Activated T-cell treated with anti-CD3 and anti-CD28 coated beads for 24 hours (primary cell): ENCODE measurements at places on chromosomes 5 and 9.

DNA sequence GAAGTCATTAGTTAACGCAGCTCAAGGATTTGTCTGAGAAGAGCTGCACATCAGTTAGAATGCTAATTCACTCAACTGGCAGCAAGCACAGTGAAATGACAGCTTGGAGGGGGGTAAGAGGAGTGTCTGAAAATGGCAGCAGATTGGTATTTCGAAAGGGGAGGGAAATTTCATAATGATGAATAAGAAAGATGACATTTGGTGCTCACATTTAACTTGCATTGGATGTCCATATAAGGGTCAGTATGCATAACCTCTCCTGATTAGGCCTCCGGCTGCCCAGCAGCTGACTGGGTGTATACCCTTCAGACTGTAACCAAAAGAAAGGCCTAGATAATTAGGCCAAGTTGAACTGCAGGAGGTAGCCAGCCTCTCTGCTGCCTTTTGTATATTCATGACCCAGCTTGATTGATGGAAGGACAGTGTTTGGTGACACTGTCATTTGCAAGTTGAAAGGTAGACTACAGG, 131.0 kb downstream of the PBX3 start:
- no peak for DNase-seq

GRCh38 chr5:145988993-145989392, 52.6 kb downstream of the SH3RF2 start:
- DNase-seq = no peak

DNA sequence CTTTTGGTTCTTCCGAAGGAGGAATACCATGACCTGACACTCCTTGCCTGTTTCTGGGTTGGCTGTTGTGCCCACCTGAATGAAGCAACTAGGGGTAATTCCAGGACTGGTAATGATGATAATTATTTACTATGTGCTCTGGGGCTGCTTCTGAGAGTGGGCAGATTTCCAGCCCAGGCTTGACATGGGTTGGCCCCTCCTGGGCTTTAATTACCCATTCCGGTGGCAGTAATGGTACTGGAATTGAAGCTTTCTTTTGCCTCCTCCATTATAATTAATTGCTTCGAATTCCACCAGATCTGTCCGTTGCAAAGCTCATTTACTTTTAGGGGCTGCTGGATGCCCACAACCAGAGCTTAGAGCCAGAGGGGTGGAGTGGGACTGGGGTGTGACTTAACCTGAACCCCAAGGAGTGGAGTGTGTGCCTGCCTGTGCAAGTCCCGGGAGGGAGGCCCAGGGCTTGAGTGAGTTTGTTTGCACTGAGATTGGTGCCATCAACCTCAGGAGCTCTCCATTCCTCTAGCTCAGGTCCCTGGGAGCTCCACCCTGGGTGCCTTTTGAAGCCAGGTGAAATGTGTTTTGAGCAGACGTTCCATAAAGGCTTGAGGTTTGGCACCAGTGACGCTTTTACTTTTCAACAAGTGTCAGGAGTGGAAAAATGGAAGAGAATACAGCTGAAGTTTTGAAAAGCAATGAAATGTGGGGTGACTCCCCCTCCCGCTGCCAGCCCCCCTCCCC, 214.6 kb downstream of the PDZD2 start:
- no peak for DNase-seq

- peak; percentile 12 for DNase-seq
Measured at GRCh38 chr5:135426102-135427082, 20.8 kb downstream of the DCANP1 start.

- no peak for DNase-seq
Measured at GRCh38 chr5:135729321-135729786, 105.1 kb upstream of the SLC25A48 start.

GRCh38 chr5:62124266-62124665, 181.7 kb upstream of the KIF2A start:
- no peak for DNase-seq

DNA sequence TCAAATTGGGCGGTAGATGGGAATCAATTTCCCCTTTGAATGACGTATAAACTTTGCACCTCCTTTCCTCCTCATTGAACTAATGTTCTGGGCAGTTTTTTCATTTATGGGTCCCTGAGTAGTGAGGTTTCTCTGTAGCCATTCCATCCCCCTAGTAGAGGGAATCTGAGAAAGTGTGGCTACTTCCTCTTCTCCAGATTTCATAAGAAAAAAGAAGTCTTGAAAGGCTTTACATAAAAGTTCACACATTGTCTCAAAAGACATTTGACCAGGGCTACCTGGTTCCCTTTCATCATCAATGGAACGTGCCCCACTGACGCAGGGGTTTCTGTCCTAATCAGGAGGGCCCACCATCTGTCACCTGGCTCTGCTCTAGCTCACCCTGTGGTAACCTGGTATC, 57.3 kb downstream of the CTSL start:
- DNase-seq = no peak

DNA sequence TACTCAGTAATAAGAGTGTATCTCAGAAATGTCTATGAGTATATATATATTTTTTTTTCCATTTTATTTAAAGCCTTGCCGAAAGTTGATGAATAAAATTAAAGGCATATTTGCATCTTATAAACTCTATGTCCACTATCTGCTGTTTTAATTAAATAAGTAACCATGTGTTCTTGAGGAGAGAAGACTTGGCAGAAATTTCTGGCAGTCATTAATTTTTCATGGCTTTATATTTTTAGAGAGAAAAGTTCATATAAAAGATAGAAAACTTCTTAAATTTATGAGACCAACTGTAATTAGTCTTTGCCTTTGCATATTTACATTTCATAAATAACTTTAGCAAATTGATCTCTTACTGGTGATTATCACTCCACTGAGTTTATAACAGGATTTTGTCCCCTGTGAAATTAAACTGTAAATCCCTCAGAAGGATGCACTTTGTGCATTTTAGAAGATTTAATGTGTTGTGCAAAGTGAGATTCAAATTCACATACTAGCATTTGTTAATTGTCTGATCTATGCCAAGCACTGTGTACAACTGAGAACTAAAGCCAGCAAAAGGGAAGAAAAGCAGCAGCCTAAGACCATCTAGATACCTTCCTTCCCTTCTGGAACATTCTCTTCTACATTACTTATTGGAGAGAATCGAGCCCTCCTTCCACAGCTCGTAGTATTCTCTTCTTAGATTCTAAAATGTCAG, 108.7 kb downstream of the SNCAIP start:
- no peak for DNase-seq

DNA sequence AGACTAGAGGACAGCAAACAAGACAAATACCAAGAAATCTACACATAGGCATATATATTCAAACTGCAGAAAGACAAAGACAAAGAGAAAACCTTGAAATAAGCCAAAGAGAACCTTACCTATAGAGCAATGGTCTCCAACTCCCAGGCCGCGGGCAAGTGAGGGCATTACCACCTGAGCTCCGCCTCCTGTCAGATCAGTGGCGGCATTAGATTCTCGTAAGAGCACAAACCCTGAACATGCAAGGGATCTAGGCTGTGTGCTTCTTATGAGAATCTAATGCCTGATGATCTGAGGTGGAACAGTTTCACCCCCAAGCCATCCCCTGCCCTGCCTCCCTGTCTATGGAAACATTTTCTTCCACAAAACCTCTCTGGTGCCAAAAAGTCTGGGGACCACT, 101.0 kb upstream of the MRPS30 start:
- DNase-seq = no peak

- DNase-seq = no peak
Measured at GRCh38 chr5:56494300-56494731, 261.2 kb upstream of the ANKRD55 start.

GRCh38 chr5:83925955-83926337, 205.3 kb upstream of the HAPLN1 start:
- no peak for DNase-seq

DNA sequence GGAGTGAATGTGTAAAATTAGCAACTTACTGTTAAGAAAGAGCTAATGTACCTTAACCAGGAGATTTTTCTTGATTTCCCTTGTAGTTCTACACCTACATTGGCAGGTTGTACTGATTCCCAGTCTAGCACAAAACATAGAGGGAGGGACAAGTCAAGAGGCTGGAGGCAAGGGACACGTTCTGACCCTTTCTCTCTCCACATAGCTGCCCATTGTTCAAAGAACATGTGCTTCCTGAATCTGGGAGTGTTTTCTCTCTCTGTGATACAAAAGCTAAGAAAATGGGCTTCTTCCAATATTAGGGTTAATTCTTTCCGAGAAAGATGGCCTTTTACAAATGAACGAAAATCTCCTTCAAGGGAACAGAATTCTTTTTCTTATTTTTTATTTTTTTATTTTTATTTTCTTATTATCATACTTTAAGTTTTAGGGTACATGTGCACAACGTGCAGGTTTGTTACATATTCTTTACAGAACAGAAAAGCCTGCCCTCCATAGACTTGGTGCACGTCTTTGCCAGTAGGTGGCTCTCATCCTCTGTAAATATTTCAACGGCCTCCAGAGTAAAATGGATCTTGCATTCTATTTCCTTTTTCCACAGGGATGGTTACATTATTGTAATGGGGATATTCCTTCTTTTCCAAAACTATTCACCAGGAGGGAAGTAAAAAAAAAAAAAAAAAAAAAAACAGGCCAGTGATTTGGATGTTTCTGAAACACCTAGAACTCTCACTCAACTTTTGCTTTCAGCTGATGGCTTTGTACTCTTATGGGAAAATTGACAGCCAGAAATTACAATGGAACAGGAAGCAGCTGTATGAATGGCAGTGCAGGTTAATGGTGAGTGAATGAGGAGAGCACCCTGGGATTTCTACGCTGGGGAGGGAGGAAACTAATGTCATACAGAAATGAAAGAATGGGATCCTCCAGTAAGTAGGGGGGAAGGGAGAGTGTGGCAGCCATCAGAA, 13.1 kb upstream of the IFNA5 start:
- DNase-seq = no peak

GRCh38 chr5:34699155-34700077, 43.3 kb downstream of the RAI14 start:
- no peak for DNase-seq

- no peak for DNase-seq
Measured at GRCh38 chr9:84697042-84697441, 27.5 kb downstream of the NTRK2 start.

GRCh38 chr9:104992659-104993058, 64.7 kb upstream of the ABCA1 start:
- no peak for DNase-seq

- DNase-seq = no peak
Measured at GRCh38 chr5:95605786-95606185, 14.1 kb upstream of the GPR150 start.

DNA sequence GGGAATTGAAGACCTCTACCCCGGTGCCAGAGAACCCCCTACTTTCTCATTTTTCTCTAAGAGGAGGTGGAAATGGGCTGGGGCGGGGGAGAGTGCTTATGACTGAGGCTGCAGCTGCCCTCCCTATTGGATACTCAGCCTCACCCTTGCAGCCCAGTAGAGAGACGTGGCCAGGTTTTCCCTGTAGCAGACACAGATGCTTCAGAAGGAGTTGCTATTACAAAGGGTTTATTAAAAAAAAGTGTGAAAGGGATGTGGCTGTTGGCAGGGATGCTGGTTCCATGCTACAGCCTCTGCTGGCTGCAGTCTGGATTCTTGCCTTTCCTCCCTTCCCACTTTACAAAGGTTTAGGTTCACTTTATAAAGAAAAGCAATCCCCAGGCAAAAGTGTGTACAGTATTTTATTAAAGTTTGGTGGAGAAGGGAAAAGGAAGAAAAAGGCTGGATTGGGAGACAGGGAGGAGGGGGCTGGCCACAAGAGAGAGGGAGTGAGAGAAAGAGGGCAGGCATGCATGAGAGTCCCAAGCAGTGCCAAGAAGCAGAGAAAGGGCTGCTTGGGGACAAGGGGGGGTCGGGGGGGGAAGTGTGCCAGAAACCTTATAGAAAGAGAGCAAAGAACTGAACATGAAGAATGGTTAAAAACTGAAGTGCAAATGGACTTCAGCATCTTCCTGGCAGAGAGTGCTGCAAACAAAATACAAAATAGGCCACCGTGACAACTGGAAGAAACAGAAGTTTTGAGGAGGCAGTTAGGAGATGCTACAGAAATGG, 29.5 kb upstream of the NFIB start:
- no peak for DNase-seq

- no peak for DNase-seq
Measured at GRCh38 chr5:173826428-173827350, 61.5 kb upstream of the CPEB4 start.

GRCh38 chr5:149141224-149141956, at the start of gene ABLIM3:
ABLIM3 (plus strand) TSS chr5:149141493; CDS start chr5:149142096, 603 bp downstream.
- DNase-seq = peak; percentile 63

DNA sequence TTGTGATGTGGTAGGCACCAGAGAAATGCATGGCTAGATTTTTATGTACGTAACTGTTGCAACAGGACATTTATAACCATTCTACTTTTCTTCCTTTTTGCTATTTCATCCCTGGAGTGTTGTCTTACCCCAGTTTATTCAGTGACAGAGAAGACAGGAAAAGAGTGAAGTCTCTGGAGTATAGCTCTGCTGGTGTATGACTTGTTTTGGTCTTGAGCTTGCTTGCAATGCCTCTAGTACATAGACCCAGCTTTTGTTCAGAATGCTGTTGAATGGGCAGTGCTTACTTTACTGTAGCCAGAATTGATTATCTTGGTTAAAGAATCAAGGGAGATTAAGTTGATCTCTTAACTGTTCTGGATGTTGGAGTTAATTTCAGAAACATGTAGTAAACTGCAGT, 94.3 kb downstream of the PBX3 start:
- DNase-seq = no peak

- DNase-seq = no peak
Measured at GRCh38 chr5:31251032-31251431, 57.5 kb downstream of the CDH6 start.

GRCh38 chr5:83554133-83554532, 82.6 kb downstream of the VCAN start:
- DNase-seq = no peak

DNA sequence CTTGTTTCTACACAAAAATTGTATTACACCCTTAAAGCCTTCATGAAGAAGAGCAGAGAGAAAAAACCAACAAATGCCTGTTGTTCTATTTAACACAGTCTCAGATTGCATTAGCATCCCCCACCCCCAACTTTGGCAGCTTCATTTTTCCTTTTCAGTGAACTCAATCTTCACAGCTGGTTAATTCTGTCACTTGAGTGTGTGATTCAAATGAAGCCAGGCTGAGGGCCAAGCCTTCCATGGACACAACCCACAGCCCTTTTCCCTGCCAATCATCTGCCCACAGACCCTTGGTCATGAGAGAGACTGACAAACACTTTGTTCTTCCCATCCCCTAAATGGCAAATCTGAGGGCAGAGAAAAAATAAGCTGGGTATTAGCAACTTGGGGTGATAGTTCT, 217.5 kb upstream of the NMUR2 start:
- DNase-seq = no peak

GRCh38 chr5:38583500-38583899, 27.1 kb upstream of the LIFR start:
- no peak for DNase-seq

DNA sequence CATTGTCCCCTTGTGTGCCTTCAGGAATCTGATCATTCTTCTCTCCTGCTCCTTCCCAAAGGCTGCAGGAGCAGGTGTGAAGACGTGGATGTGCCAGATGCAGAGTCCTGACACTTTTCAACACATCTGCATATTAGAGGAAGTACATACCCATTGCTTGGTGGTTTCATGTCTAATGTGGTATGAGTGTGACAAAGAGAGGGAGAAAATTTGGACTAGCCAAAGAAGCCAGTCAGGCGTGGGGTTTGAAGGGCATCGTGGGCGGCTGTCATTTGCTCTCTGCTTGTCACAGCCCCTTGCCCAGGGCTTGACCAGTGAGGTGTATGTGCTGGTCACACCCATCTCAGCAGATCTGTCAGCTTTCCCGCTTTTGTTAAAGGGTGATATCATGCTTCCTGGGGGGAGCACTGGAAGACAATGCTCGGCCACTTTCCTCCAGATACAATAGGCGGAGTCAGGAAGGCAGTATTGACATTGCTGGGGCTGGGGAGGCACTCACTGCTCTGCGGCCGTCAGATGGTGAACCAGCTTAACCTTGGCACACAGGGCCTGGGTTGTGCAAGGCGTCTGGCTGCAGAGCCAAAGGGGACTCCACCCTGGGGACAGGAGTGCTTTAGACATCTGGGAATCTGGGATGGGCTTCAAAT, 8.6 kb downstream of the TEK start:
- DNase-seq = no peak
